Activated CD8-positive, alpha-beta T cell treated with anti-CD3 and anti-CD28 coated beads, Interleukin-2, amount 10 ng/mL, durations not matched to agents 7 days and 5 days (primary cell): ENCODE measurements at places on chromosomes 4 and X.

DNA sequence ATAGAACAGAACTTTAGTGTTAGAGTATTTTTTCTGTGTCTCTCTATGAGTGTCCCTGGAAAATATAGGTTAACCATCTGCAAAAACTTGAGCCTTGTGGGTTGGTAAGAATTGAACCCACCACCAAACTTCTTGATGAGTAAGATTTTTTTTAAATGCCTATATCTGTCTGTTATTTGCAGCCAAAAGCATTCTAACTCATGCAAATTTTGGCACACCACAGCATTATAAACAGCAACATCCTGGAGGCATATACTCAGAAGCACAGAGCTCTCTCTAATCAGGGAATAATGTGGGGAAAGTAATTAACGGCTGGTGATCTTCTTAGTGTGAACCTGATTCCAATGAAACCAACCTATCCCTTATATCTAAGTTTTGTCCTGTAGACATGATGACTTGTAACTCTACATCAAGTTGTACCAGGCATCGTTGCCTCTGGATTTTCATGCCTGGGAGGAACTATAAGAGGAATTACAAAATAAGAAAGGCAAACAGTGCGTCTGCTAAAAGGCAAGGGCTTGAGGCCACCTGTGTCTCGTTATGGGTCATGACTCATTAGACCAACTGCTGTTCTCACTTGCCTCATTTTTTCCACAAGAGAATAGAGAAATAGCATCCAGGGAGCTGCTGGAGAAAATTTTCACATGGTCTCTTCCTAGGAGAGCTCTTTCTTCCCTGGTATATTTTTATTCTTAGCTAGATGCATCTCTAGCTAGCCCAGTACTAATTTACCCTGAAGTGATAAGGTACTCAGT, 202.4 kb downstream of the CHIC2 start:
- no peak for DNase-seq

DNA sequence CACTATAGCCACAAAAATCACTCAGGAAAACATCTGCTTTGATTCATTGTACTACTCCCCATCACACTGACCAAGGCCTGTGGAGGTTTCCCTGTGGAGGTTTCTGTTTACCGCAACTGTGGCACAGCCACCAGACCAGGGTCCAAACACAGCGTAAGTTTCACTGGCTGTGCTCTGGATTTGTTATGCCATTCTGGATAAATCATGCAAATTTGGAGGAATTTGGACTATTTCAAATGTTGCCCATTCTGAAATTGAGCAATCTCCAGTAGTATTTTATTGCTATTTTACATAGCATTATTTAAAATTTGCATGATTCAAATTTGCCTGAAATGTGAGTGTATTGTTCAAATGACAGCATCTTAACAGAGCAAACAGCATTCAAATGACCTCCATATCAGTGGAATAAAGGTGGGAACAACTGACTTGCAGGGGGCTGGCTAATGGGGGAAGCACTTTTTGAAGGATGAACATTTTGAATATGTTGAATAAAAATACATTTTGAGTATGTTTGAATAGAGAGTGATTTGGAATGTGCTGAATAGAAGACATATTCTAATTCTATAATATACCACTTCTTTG, 66.1 kb upstream of the ACSL1 start:
- no peak for DNase-seq

DNA sequence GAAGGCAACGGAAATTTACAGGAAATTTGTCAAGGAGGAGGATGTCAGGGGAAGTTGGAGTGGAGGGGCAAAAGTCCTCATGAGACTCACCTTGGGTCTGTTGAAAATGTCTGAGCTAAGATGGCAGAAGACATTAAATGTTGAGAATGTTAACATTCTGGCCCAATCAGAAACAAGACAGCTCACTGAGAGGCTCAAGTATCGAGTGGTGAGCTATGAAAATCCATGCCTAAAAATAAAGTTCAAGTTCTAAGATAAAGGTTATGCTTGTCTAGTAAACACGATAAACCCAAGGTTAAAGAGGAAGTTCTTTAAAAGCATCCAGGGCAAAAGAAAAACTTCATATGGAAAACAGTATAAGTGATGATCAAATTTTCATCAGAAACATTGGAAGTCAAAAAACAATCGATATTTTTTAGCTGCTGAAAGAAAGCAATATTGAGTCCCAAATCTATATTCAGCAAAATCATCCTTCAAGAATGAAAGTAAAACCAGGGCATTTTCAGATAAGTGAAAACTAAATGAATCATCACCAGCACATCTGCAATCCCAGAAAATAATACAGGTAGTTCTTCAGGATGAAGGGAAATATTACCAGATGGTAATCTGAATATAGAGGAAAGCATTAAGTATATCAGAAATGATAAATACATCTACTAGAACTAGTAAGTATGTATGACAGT, 462.4 kb downstream of the TLL1 start:
- no peak for DNase-seq

DNA sequence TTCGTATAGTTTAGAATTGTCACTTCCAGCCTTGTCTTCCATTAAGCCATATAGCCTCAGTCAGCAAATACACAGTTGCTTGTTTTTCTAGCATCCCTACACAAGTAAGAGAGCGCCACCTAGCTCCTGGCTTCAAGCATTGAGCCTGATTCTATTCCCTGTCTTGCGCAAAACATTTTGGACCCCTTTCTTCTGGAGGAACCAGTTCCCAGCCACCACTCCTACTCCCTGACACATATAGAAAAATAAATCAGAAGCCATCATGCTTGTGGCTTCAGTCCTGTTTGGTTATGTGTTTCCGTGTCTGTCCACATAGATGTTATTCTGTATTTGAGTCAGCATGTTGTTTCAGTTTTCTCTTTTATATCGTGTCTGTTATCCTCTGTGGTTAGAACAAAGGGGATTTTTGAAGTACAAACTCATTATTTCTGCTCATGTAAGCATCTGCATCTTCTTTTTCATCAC, 59.9 kb downstream of the GK start:
- peak; percentile 53 for DNase-seq

- no peak for DNase-seq
These were observed 225.3 kb downstream of the STK32B start for GRCh38 chr4:5276475-5277075.

DNA sequence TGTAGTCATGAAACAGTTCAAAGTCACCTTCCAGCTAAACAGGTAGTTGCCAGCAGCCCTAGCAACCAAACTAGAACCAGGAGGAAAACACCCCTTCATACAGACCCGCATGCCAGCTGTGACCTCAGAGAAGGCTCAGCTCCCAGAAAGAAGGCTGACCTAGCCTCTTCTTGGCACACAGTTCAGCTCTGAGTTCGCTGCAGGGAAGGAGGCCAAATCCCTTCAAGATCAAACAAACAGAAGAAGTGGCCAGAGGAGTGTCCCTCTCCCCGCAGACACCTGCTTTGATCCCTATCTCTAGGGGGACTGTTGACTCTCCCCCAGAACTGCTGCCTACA, 56.0 kb downstream of the HADH start:
- DNase-seq = no peak

DNA sequence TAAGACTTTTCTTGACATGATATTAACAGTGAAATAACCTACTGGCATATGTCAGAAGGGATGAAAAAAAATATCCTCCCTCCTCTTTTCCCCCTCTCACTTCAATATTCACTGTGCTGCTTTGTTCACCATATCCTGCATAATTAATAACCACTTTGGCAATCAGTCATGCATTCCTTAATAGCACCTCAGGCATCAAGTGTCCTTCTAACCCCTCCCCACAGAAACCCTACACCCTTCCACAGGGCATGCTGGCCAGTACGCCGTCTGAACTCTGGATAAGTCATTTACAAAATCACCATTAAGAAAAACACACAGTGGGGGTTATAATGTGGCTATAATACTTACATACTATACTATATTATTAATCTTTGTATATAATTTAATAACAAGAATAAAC, 165.9 kb downstream of the PDGFC start:
- DNase-seq = no peak

DNA sequence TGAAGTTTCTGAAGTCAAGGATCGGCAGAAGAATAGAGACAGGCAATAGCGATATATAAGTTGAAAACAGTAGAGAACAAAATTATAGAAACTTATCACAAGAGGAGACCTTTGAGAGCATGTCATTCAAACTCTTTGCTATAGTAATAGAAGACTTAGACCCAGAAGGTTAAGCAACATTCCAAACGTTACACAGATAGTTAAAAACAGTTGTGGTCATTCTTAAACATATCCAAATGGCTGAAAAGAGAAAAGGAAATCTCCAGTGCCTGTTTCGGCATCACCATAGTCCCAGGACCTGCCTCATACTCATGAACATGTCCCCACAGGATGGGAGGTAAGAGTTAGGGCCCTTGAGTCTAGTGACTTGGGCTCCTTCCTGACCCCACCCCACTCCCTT, 258.1 kb upstream of the NOCT start:
- no peak for DNase-seq

DNA sequence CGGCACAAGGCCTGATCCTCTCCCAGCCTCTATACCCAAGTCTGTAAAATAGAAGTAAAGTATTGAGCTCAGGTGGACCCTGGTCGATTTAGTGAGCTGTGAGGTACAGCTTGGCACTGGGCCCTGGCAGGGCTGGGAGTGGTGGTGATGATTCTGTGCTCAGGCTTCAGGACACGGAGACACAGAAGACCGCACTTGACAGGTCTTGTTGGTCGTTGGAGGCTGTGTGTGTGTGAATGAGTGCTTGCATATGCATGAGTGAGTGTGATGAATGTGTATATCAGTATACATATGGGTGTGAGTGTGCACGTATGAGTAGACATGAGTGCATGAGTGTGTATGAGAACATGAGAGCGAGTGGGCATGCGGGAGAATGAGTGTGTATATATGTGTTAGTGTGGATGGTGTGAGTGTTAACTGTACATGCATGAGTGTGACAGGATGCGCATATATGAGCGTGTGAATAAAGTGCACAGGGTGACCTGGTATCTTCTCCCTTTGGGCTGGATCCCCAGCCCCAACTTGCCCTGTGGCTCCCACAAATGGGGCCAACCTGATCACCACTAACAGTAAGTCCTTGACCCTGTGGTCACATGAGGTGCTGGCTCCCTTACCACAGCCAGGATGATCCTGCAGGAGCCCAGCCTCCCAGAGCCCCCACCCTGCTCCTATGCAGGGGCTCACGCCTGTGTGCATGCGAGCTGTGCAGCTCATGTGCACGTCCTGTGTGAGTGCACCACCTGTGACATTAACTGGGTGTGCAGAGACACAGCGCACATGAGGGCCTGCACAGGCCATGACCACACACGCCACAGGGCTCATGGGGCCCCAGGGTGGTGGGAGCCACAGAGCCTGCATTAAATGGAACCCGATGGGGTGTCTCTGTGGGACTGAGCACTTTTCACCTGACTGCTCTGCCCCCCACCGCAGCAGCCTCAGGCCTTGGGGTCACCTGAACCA, 20.8 kb downstream of the SH3BP2 start:
- no peak for DNase-seq

DNA sequence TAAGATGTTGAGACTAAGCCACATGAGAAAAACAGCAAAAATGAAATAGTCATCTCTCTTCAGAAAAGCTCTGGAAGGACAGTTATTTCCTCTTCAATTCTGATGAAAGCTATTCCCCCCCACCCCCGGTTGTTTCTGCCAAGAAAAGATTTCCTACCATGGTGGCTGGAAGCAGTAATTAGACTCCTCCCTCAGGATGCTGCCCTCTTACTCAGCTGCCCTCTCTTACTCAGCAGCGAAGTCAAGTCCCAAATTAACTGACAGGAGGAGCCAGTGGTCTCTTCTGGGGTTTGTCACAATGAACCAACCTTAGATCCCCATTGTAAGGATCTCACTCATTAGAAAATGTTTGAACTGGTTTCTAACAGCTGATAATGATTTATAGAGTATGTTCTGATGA, 38.0 kb downstream of the GPM6B start:
- no peak for DNase-seq

GRCh38 chr4:22778547-22779163, 85.9 kb downstream of the GBA3 start:
- no peak for DNase-seq

DNA sequence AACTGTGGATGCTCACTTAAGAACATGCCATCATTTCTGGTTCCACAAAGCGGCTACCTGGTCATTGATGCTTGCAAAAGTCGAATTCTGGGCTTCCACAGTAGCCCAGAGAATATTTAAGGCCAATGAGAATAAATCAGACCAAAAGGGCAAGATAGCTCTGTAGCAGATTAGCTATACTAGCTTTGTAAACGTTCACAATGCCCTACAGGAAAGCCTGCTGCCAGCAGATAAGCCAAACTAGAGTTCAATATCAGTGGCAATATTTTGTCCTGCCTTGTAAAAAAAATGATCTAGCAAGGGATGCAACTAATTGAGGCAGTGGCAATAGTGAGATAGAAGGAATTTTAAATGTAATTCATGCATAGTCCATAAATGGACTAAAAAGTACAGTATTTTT, 387.7 kb upstream of the TEX13C start:
- DNase-seq = no peak

GRCh38 chr4:26726655-26727387, 133.8 kb upstream of the STIM2 start:
- no peak for DNase-seq

DNA sequence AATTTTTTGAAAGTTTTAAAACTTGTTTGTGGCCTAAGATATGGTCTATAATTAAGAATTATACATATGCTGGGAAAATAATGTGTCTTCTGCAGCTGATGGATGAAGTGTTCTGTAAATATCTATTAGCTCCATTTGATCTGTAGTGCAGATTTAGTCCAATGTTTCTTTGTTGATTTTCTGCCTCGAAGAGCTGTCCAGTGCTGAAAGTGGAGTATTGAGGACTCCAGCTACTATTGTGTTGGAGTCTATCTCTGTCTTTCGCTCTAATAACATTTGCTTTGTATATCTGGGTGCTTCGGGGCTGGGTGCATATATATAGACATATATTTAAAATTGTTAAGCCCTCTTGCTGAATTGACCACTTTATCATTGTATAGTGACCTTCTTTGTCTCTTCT, 2127.3 kb downstream of the PCDH7 start:
- no peak for DNase-seq

GRCh38 chr4:42412251-42412650, 15.0 kb downstream of the SHISA3 start:
- DNase-seq = no peak

DNA sequence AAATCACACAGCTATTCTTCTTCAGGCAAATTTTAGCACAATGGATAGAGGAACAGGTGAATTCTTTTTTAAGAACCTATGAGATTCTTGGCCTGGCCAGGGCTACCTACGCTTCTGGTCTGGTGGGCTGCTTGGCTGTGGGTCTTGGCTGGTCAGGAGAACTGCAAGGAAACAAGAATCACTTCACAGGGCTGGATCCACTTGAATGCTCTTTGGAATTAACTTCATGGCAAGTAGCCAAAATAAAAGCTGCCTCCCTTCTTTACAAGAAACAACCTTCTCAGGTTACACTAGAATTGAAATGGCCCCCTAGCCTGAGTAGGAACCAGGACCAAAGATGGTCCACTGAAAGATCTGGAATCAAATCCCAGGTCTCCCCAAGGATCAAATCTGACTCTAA, 519.1 kb downstream of the IQCM start:
- DNase-seq = no peak
